ENCODE measurements at places on chromosomes 16 and 17. TPM values are rescaled to one million over a fixed set of nuclear protein-coding genes. Genes with fewer than 3 reads are reported as not detected.

DNA sequence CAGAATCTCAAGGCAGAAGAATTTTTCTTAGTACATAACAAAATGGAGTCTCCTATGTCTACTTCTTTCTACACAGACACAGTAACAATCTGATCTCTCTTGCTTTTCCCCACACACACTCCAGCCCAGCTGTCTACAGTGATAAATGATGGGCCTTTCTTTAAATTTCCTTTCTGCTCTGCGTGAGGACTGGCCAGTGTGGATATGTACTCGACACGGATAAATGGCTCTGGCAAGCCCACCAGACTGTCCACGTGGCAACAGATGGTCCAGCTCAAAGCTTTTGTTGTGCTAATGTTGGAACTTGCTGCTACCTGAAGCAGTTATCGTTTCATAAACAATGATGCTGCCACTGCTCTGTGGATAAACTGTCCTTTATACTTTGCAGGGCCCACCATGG, 410.7 kb downstream of the TMEM114 start:
- H3K27me3 ChIP-seq: no peaks in the 10 kb centered on the region
- H3K4me1 ChIP-seq: no peaks in the 10 kb centered on the region
- DNase-seq: no peak
- no peak overlapping the region for H3K27ac ChIP-seq
- H3K36me3 ChIP-seq: no peaks in the 10 kb centered on the region

- no peaks in the 10 kb centered on the region for H3K27me3 ChIP-seq
- no peaks in the 10 kb centered on the region for H3K36me3 ChIP-seq
- no peak overlapping the region for H3K27ac ChIP-seq
Observed at GRCh38 chr16:58655215-58655596, 25.6 kb upstream of the CNOT1 start.

DNA sequence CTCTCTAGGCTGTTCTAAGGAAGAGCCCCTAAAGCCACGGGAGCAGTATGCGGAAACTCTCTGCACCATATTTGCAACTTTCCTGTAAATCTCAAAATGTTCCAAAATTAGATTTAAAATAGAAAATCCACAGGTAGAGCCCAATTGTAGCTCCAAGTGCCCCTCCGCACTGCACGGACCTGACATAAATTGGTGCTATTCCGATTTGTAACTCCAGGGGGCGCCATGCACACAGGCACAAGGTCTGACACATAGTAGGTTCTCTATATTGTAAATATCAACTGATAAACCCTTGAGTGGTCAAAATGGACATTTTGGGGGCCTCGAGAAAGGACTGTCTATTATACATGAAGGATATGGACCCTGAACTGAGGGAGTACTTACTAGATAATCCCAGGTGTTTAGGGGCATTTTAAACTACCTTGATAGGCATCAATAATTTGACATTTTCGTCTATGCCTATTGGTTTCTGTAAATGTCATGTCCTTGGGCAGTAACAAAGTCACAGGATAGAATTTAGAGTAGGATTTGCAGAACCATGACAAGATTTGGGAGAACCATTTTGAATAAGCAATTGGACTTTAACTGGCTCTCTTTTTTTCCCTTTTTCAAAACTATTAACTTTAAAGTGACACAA, 36.6 kb upstream of the TMEM132E start:
- no peaks in the 10 kb centered on the region for H3K27me3 ChIP-seq
- DNase-seq: peak; percentile 73
- no peak overlapping the region for H3K4me3 ChIP-seq
- no peaks in the 10 kb centered on the region for H3K4me1 ChIP-seq
- no peaks in the 10 kb centered on the region for H3K36me3 ChIP-seq

OGFOD3 gene
- total RNA-seq: 21.0 TPM

TMEM100 gene
- total RNA-seq: 4.4 TPM

FMNL1 gene
- total RNA-seq: 16.1 TPM

ZSCAN10 gene
- total RNA-seq: not detected

CDC42EP4 gene
- total RNA-seq: 90.0 TPM

DNA sequence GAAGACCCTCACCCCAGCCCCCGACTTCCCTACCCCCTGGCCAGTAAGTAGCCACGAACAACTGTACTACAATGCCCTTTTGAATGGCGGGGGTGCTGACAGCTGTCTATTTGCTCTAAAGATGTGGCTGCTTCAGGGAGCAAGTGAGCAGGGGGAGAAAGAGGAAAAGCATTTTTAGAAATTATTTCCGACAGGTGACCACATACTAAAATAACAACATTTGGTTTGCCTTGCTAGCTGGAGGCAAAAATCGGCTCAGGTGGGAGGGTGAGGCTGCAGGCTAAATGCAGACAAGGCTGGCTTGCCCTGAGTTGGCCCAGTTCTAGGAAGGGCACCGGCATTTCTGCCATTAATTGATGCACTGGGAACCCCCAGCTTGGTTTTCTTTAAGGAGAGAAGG, 188.5 kb downstream of the XYLT1 start:
- no peak overlapping the region for H3K4me3 ChIP-seq
- no peaks in the 10 kb centered on the region for H3K36me3 ChIP-seq
- no peaks in the 10 kb centered on the region for H3K27me3 ChIP-seq
- H3K27ac ChIP-seq: no peak overlapping the region
- peaks cover 9% of the 10 kb centered on the region for H3K4me1 ChIP-seq
